ENCODE measurements at places on chromosomes 11 and 22.

GRCh38 chr11:102934735-102935134, 20.8 kb downstream of the MMP13 start:
- no peak for DNase-seq

DNA sequence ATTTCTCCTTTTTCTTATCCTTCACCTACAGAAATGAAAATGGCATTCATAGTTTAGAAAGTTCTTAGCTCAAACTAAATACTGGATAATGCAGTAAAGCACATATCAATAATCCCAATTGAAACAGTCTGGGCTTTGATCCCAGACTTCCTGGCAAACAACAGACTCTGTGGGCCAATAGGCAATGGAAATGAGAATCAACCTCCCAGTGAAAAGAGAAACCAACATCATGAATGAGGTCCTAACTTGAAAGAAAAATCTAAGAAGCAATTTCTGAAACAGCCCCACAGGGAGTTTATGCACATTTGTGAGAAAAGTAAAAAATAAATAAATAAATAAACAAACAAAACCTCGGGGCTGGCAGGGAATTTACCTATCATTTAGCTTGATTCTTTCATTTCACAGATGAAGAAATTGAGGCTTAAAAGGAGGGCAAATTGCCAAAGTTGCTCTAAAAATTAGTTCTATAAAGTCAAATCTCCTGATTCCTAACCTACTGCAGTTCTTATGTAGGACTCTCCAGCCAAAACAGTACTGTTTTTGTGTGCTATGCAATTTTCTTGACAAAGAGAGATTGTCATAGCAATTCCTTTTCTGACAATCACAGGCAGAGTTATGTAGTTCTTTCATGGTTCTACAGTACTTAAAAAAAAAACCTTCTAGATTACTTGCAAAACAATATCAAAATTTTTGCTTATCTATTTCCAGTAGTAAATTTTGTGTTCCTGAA, 265.8 kb downstream of the GRM5 start:
- no peak for DNase-seq

GRCh38 chr11:124113890-124114289, 1.4 kb upstream of the VWA5A start:
- DNase-seq = no peak

DNA sequence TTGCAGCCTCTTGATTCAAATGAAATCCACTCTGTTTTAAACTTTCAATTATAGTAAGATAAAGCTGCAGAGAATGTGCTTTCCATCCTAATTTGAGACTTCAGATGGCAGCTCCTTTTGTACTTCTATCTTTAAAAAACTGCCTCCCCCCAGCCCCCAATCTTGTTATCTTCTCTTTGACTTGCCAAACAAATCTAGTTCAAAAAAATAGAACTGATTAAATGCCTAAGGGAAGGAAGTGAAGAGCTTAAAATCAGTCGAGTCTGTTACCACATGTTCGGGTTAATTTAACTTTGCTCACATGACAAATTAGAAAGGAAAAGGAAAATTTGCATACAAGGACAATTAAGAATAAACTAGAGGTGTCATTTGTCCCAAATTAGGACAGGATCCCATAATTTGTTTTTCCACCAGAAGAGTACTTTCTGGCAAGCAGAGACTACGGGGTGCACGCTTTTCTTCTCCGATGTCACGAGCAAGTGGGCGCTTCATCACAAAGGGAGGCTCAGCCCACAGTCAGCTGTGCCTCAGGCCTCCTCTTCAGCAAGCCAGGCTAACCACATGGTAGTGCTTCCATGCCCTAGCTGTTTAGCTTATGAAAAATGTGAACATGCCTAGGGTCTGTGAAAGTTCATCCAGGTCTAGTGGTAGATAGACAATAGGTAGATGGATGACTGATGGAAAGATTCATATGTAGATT, 69.0 kb upstream of the LDLRAD3 start:
- no peak for DNase-seq

GRCh38 chr11:67013511-67014045, 9.4 kb upstream of the SYT12 start:
- DNase-seq = no peak

- DNase-seq = no peak
These were observed 57.8 kb downstream of the MED15 start for GRCh38 chr22:20565079-20565734.

GRCh38 chr22:20013382-20013871, 3.2 kb downstream of the ARVCF start:
- no peak for DNase-seq

- no peak for DNase-seq
These were observed 243.3 kb upstream of the B3GAT1 start for GRCh38 chr11:134655189-134655989.

DNA sequence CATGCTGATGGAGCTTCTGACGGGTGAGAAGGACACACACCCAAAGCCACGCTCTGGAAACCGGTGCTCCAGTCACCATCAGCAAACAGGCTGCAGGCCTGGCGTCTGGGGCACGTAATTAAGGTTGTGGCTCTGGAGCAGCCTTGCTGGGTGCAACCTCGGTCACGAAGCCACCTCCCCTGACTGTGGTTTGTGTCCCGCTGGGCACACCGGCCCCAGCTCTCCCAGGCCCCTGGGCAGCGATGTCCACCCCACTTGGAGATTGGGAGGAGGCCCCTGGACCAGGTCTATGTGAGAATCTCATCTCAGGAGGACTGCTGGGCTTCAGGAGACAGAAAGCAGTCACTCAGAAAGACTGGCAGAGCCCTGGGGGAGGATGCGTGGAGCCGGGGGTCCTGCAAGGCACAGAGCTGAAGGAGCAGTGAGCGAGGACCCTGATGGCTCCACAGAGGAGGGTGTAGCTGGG, 631.6 kb downstream of the BRD1 start:
- DNase-seq = no peak

DNA sequence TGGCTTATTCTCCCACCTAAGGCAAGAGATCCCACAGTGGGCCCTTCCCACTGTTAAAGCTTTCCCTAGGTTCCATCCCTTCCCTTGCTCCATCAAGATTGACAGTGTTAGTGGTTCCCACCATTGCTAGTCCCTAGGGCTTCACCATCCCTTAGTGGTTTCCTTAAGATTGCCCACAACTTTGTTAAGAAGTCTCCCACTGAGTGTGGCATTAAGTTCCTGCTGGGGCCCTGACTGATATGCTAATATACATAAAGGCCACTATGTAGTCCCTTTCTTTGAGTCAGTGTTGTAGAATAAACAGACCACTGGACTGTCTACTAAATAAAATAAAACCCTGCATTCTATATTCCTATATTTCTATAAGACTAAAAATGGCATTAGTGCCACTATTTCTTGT, 176.1 kb downstream of the GUCY1A2 start:
- DNase-seq = no peak

GRCh38 chr22:32527756-32528155, 53.1 kb downstream of the FBXO7 start:
- no peak for DNase-seq

DNA sequence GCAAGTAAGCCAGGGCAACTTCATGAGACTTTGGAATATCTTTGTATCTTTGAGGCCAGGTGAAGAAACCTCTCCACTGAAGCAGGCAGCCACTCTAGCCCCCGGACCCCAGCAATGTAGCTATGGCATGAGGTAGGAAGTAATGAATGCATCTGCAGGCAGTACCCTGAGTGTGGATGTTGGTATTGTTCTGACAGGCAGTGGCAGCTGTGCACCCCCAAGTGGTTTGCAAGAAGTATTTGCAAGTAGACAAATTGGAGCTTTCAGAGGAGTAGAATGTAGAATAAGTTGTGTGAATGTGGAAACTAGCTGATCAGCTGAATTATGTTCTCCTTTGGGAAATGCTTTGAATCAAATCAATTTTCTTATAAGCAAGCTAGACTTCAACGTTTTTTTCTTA, 194.4 kb upstream of the PGR start:
- no peak for DNase-seq

DNA sequence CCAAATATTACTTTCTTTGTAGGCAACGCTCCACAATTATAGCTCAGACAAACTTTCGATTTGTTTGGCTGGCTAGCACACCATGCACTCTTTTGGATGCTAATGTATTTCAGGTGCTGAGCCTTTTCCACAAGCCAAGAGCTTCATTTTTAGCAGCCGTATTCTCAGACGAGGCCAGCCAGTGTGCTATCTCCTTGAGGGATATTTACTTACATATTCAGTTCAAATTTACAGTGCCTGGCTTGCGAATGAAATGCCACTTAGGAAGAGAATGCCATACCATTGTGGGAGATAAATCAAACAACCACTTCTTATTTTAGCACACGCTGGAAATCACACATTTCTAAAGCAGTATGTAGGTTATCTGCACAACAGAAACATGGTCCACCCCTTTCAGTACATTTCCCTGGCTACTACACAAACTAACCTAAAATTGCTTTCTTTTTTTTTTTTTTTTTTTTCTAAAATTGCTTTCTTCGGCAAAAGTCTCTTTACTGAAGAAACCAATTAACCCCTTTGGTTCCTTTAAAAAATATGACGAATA, 236.9 kb downstream of the CADM1 start:
- DNase-seq = no peak

DNA sequence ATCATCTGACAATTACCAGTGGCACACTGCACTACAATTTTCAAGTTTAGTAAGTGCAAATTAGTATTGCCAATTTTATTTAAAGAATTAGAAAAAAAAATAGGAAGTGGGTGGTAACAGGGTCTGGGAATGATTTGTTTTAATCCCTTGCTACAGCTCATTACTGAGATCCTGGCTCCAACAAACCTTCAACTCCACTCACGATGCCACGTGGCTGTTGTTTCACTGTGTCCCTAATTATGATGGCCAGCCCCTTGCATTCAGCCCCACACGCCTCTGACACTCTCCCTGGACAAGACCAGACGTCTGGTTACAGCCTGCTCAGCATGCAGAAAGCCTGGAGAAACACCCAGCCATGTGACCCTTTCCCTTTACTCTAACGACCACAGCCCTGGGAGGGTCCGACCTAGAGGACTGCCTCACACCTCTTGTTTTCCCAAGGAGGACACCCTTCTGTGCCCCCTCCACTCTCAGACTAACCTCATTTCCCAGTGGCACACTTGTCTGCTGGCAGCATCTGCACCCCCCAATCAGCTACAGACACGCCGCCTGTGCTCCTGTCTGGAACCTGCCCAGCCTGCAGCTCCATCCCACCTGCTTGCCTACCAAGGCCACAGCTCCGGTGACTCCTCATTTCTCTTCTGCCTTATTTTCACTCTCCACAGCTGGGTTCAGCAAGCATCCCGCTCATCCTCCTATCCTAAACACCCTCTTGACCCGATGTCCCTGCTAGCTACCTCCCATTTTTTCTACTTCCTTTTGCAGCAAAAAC, 18.5 kb upstream of the SLC25A1 start:
- DNase-seq = no peak

- no peak for DNase-seq
These were observed 29.1 kb upstream of the CCND1 start for GRCh38 chr11:69611548-69612526.

GRCh38 chr22:37634417-37634924, 5.0 kb upstream of the SH3BP1 start:
- DNase-seq = peak; percentile 63

GRCh38 chr11:118314988-118315411, 10.5 kb downstream of the CD3E start:
- DNase-seq = no peak

DNA sequence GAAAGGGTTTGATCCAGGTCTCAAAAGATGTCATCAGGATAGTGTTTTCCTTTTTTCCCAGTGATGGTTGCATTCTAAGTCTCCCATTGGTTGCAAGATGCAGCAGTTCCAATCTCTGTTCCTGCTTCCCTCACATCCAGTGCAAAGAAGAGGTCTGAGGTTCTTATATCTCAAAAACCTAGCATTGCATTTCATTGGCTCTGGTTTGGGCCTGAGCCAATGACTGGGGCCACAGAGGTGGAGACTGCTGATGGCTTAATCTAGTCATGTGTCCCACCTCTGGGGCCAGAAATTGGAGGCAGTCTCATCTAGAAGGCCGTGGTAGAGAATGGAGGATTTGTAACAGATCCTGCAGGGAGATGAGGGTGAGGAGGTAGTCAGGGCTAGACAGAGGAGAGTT, 13.2 kb upstream of the MICAL2 start:
- DNase-seq = no peak

DNA sequence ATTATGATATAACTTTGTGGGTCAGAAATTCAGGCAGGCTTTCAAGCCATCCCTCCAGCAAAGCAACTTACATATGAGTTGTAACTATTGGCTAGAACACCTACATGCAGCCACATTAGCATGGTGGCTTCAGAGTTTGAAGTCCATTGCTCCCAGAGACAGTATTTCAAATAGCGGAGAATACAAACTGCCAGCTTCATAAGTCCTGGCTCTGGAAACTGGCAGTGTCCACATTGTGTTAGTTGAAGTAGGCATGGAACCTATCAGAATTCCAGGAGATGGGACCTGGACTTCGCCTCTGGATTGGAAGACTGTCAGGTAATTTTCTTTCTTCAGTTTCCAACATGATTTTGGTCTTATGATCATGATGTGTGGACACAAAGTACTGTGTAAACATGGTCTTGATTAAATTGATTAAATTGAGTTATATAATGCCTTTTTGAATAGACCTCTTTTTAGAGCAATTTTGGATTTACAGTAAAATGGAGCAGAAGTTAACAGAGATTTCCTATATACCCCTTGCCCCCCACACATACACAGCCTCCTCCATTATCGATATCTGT, 209.9 kb upstream of the NAV2 start:
- DNase-seq = no peak

DNA sequence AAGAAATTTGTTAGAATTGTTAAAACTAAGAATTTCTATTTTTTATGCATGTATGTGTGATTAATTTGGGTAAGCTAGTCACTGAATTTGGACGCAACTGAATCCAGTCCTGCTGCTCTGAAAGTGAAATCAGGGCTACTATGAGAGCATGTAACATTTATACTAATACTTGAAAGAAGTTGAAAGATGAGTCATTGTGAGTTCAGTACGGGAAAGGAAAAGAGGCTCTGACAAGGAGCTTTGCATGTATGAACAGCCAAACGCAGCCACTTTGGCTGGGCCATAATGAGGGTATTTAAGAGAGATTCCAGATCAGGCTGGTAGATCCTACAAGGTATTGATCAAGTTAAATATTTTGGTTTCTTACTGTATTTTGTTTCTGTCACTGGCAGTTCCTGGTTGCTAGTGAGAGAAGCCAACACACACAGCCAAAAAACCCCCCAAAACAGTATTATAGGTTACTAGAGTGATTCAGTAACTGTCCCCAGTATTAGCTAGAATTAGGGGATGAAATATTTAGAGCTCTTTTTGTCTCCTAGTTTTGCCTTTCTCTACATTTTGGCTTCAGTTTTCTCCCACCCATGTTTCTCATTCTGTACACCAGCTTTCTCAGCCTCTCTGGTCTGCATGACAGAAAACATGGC, 14.1 kb downstream of the AASDHPPT start:
- DNase-seq = peak; percentile 38

DNA sequence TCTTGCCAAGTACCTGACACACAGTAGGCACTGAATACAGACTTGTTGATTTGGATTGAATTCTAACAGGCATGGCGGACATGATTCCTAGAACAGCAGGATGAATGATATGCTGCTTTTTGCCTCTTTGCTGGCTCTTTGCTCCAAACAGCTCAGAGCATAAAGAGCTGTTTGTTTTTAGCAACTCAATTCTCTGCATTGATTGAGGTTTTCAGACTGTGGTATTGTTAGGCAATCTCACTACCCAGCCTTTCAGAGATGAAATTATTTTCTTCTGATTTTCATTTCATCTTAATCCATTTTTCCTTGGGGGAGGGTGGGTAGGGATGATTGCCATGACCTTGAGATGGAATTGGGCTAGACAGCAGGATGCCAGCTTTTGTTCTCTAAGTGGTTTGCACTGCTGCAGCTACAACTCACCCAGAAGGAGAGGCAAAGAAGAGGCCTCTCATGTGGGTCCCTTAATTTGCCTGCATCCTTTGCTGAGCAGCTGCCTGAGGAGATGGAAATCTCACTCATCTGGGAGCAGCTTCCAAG, 20.5 kb downstream of the COA4 start:
- no peak for DNase-seq
